SIG-M5 (cell line): ENCODE measurements at places on chromosomes 16 and 17.

DNA sequence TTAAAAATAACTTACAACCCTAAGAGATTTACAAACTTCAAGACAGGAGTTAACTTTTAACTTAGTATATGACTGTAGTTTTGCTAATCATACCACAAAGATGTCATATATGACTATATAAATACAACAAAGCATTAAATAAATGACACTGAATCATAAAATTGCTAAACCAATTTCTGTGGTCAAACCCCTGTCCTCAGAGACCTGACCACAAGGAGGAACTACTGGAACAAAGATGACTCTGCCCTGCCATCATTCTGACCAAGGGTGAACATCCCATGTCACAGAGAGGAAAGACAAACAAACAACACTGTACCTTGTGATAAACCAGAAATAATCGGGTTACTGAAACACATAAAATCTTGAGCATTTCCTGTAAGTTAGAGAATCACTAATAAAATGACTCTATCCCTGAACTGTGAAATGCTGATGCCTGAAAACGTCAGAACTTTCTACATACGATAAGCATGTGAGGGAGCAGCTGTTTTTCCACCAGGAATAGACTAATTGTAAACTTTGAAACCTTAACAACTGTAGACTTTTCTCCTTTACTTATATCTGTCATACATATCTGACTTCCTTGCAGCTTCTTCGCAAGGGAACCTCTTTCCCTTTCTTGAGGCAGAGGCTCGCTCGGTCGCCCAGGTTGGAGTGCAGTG is 47.9 kb downstream of the WDR59 start:
- no peak for DNase-seq

- no peak for DNase-seq
Observed at GRCh38 chr16:33877-34647, 19.3 kb downstream of the POLR3K start.

DNA sequence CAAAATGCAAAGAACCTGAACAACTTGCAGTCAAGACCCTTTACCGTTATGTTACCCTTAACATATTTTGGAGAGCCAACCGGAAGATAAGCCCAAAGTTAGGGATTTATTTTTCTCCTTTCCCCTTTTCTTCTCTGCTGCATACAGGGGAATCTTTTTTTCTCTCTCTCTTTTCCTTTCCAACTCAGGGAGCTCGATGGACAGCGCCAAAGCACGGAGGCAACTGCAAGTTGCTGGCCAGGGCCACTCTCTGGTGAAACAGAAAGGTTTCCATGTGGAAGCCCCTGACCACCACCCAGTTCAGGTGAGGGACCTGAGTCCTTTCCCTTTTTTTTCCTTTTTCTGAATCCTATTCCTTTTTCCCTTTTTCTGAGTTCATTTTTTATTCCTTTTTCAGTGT is 98.8 kb upstream of the COX10 start:
- no peak for DNase-seq

DNA sequence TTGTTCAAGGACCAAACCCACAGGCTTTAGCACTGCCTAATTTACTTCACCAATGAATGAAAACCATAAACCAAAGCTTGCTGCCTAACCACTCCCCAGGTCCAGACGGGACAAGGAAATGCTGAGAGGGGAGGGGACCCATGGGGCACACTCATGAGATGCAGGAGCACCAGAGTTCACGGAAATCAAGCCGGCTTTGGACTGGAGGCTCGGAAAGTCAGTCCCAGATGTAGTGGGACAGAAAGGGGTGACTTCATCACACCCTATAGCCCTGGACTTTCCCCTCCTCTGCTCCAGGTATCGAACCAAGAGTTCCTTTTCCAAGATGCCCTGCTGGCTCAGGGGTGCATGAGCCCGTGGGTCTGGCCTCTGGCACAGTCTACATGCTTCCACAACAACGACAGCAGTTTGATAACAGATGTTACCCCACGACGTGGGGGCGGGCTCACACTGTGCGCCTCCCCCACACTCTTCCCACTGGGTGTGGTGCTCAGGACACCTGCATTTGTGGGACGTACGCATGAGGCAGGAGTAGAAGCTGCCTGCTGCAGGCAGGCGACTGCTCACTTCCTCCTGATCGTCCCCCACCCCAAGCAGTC is 63.2 kb downstream of the AMFR start:
- no peak for DNase-seq

GRCh38 chr16:85689285-85689949 is 663 bp upstream of the GINS2 start:
- no peak for DNase-seq

- no peak for DNase-seq
Observed at GRCh38 chr17:59668816-59669215, 38.4 kb downstream of the PTRH2 start.

DNA sequence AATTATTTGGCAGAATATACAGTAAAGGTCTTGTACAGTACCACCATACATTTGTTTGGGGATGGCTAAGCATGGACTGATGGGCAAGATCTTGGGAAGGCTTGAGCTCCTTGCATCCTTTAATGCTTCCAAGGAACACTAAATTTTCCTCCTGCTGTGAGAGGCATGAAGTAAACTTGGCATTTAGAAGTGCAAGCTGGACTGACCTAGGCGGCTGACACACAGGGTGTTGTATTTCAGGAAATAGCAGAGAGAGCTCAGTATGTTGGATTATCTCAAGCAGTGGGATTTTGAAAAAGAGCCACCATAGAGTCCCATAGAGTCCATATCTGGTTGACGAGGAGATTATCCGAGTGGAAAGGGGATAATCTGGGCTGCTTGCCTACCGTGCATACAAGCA is 2137.1 kb downstream of the TP53TG3F start:
- no peak for DNase-seq

DNA sequence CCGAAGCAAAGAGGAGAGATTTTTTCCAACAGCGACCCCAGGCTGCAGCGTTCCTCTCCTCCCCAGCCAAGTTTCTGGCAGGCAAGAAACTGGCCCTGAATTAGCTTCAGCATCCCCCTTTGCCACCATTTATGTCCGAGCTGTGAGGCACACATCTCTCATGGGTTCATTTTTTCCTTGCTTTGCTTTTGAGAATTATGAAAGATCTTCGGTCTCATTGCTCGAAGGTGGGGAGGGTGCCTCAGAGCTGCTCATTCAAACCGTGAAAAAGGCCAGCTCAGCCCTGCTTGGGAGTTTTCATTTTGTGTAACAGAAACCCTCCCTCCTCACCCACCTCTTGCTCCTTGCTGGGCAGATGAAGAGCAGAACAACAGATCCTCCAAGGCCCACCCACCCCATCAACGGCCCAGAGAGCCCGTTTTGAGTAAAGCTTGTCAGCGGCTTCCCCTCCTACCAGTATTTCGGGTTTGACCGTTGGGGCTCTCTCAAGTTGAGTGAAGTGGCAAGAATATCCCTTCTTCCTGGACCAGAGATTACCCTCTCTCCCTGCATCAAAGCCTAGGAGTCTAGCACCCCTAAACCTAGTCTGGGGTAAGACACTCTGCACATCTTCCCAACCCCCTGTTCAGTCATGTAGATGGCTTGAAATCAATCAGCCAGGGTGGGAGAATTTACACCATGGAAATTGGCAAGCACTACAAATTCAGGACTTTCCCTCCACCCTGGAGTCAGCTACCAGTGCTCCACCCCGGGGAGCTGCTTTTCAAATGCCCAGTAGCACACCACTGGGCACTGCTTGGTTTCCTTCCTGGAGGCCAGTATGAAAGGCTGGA is 1.8 kb downstream of the CCR7 start:
- DNase-seq: no peak

DNA sequence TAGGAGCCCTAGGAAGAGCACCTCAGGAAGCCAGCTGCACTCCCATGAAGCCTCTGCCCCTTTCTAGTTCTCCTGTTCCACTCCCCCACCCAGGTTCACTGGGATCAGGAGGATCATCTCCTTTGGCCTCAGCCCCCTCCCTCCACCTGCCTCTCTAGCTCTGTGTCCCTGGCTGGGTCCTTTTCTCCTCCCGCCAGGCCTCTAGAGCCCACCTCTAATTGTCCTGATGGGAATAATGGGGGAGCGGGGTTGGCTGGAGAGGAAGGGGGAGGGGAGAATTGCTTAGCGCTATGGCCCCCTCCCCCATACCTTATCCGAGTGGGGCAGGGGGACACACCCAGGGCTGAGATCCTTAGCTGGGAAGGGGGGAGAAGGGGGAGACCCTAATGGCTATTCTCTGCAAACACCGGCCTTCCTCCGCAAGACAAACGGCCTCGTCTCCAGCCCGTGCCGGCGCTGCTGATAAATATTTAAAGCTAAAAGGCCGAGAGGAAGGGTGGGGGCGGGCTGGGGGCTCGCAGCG is 997 bp downstream of the HOXB7 start:
- no peak for DNase-seq

DNA sequence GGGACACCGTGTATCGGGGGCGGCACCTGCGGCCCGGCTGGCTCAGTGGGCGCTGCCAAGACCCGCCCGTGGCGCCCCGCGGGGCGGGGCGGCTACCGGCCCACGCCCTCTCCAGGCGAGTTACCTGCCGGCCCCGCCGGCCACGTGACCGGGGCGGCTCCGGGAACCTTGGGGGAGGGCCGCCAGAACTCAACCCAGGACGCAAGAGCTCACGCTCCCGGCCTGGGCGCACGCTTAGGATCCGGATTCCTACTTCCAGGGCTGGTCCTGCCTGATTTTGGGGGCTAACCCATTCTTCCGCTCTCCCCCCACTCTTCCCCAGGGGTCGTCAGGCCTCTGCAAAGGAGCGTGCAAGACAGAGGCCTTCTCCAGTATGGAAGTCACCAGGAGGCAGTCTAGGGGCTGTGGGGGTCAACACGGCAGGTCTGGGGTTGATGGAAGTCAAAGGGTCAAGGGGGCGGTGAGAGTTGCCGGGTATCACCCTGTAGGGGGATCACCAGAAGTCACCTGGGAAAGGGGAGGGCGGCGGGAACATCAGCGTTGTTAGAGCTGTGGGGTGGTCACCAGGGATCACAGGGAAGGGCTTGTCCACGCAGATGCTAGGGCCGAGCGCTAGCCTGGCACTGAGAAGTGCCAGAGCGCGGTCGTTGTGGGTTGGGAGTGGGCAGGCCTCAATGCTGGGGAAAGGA is 354 bp upstream of the ESRP2 start:
- DNase-seq: no peak

DNA sequence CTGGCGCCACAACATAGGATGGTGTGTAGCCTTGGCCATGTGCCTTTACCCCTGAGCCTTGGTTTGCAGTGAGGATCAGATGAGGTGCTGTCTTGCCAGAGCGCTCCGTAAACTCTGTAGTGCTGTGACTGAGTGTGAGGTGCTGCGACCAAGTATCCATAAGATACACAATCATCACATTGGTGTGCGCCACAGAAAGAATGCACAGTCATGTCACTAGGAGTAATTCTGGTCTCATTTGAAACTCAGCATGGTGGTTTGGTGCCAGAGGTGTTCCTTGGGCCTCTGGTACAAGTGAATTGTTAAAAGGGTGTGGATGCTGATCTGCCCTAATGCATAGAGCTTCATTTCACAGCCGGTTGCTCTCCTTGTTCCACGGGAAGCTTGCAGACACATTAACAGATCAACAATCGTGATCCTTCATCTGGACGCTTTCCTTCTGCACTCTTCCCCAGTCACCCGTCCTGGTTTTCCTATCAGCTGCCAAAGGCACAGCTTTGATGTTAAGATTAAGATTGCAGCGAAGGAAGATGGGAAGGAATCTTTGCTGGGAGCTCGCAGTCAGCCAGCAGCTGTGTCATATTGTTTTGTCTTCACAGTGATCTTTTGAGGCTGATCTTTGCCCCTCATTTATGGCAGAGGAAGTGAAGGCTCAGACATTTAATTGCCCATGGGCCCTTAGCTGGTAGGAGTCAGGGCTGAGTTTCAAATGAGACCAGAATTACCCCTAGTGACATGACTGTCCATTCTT is 79.1 kb downstream of the KSR1 start:
- no peak for DNase-seq

- DNase-seq: no peak
Observed at GRCh38 chr17:8835631-8836364, 31.7 kb downstream of the PIK3R6 start.

GRCh38 chr16:71250461-71251235 is 20.1 kb upstream of the HYDIN start:
- DNase-seq: no peak

DNA sequence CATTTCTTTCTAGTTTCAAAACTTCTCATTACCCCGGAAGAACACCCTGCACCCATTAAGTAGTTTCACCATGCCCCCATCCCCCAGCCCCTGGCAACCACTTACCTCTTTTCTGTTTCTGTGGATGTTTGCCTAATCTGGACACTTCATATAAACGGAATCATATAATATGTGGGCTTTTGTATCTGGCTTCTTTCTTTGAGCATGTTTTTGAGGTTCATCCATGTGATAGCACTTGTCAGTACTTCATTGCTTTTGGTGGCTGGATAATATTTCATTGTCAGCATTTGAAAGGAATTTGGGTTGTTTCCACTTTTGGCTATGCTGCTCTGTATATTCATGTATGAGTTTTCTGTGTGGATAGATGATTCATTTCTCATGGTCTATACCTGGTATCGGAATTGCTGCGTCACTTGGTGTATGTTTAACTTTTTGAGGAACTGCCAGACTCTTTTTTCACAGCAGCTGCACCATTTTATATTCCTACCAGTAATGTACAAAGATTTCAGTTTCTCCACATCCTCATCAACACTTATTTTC is 30.0 kb upstream of the SLC5A10 start:
- no peak for DNase-seq

DNA sequence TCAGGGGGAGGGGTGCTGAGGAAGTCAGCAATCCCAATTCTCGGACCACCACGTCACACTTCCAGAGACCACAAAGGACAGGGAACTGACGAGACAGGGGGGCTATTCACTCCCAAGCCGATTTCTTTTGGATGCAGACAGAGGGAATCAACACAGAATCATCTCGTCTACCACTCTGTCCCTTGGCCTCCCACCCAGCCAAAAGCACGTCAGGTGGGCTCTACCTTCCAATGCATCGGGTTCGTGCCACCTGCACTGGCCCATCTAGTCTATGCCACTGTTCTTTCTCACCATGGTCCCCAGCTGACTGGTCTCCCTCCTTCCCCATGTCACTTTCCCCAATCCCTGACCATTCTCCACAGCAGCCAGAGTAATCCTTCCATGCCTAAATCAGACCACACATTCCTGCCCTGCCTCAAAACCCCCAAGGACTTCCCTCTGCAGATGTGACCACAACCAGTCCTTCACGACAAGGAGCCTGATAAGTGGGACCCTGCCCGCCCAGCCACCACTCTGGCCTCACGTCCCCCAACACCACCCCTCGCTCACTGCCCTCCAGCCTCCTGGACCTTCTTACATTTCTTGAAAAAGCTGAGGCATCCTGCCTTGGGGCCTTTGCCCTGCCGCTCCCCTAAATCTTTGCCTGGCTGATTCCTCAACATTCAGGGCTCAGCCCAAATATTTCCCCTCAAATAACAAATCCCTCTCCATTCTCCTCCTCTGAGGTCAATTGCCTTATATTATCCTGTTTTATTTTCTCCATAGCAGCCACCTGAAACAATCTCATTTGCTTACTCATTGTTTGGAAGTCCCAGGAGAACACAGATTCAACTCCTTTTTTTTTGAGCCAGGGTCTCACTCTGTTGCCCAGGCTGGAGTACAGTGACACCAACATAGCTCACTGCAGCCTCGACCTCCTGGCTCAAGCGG is 70.4 kb downstream of the IL21R start:
- no peak for DNase-seq

- DNase-seq: no peak
Observed at GRCh38 chr17:59402760-59403159, 71.3 kb downstream of the YPEL2 start.

GRCh38 chr17:4199818-4200402 is 56.9 kb downstream of the CYB5D2 start:
- no peak for DNase-seq
